RKO (cell line): ENCODE measurements at places on chromosomes 13 and 19.

DNA sequence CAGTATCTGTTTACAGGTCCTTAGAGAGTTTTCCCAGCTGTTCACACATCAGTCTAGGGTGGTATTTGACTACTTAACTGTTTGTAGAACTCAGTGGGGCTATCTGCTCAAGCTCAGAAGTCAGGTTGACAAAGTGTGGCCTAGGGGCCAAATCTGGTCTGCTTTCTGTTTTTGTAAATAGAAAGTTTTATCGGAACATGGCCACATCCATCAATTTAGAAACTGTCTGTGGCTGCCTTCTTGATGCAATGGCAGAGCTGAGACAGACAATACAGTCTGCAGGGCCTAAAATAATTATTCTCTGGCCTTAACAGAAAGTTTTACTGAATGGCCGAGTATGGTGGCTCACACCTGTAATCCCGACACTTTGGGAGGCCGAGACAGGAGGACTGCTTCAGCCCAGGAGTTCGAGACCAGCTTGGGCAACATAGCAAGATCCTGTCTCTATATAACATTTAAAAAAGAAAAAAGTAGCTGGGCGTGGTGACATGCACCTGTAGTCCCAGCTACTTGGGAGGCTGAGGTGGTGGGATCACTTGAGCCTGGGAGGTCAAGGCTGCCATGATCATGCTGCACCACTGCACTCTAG is 2.4 kb downstream of the SMG9 start:
- DNase-seq: no peak

- no peak for DNase-seq
Measured at GRCh38 chr13:99354371-99354951, 47.3 kb upstream of the GPR183 start.

GRCh38 chr19:5950741-5951140 is 27.2 kb downstream of the RANBP3 start:
- DNase-seq: no peak

DNA sequence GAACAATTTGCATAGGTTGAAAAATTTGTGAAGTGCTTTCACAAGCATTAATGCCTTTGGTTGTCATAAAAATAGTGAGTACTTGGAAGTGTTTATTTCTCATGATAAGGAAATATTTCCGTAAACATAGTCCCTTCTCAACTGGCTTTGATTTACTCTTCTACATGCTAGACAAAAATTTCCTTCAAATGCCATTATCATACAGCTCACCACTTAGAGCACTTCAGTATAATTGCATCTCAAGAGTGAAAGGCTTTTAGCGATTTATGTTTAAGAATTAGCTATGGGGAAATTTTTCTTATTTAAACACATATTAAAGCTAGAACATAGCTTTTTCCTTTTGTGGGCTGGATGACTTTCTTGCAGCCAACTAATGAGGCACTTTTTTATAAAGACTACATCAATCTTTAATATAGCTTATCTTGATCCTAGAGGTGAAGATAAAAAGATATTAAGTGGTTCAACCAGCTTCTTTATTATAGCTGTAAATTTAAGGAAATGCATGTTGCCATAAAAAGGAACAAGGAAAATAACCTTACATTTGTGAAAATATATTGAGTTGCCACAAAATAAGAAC is 656.8 kb downstream of the SLITRK6 start:
- DNase-seq: no peak

DNA sequence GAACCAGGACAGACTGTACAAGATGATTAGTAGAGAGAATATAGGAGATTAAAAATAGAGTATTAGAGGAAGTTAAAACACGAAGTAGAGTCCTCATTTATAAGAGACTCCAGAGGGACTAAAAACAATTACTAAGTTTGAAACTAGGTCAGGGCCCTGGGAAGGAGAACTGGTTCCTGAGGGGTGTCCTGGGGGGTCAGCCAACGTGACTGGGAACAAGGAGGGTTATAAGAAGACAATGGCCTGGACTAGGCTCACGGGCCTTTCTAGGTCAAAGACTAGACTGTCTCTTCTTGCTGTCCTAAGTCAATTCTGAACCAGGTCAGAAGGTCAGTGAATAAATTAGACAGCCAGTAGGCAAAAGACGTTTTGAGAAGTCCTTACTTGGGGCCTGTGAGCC is 165.3 kb downstream of the IER2 start:
- no peak for DNase-seq

DNA sequence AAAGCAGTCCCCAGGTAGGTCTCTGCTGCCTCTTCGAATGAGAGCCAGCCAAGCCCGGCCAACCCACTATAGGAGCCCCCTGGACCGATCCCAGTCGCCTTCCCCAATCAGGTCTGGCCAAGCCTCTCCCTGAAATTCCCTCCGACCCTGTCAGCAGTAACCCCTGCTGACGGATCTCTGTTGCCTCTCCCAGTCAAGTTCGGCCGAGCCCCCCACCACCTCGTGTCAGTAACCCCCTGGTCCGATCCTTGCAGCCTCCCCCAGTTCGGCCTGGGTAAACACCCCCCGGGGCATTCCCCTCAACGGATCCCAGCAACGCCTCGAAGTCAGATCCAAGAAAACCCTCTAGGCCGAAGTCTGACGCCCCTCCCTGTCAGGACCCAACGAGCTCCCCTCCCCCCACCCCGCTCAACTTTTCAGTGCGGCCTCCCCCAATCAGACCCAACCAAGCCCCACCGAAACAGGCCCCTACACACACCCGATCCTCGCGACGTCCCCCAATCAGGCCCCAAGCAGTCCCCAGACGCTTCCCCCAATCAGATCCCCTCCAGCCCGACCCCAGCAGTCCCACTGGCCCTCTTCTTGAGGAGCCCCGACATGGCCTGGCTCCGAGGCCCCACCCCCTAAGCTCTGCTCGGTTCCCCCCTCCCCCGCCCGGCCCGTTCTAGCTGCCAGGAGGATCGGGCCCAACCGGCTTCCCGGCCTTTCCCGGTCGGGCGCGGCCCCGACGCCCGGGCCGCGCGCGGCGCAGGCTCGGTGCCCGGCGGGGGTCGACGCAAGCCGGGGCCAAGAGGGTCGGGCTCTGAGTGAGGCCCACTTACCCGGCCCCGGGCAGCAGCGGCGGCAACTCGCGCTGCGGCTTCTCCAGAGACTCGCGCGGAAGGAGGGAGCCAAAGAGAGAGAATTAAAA is 1.8 kb downstream of the TNPO2 start:
- DNase-seq: peak; percentile 68

- no peak for DNase-seq
Measured at GRCh38 chr13:62046512-62046911, 630.9 kb upstream of the PCDH20 start.

- DNase-seq: peak; percentile 90
Measured at GRCh38 chr19:17333611-17334413, 843 bp downstream of the ANO8 start.

GRCh38 chr13:61275251-61275650 is 140.4 kb downstream of the PCDH20 start:
- no peak for DNase-seq

DNA sequence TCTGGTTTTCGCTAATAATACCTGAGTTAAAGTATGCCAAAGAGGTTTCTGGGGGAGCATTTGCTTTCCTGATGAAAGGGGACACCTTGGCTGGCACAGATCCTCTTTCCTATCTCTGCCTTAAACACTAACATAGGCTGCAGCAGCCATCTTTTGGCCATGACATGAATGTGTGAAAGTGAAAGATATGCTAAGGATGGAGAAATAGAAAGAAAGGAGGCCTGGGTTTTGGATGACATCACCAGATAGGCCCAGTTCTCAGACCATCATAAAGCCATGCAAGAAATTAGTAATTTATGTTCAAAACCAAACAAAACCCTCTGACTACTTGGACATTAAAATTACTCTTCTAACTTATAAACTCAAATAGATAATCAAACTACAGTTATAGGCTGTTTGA is 279.7 kb downstream of the COG6 start:
- DNase-seq: no peak

- no peak for DNase-seq
Measured at GRCh38 chr13:34155931-34156607, 338.1 kb downstream of the RFC3 start.

- DNase-seq: no peak
Measured at GRCh38 chr13:30881191-30881651, 24.9 kb upstream of the MEDAG start.

DNA sequence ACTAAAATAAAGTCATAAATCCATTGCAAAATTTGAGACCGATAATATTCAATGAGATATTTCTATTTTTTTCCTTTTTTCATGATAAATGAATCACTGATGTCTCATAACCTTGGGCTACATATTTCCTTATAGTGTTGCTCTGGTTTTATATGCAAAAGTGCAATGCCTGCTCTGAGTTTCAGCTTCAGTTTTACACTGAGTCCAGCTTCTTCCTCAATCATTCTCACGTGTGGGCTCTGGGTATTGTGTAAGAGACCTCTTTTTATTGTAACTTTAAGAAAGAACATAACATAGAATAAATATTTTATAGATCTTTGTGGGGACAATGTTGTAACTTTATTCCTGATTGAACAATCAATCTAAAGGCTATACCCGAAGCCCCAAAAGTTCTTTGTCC is 280.2 kb upstream of the EDNRB start:
- DNase-seq: no peak

GRCh38 chr13:37340901-37341670 is 235.6 kb upstream of the CSNK1A1L start:
- DNase-seq: no peak

GRCh38 chr19:29504454-29504853 is 21.3 kb upstream of the VSTM2B start:
- no peak for DNase-seq

DNA sequence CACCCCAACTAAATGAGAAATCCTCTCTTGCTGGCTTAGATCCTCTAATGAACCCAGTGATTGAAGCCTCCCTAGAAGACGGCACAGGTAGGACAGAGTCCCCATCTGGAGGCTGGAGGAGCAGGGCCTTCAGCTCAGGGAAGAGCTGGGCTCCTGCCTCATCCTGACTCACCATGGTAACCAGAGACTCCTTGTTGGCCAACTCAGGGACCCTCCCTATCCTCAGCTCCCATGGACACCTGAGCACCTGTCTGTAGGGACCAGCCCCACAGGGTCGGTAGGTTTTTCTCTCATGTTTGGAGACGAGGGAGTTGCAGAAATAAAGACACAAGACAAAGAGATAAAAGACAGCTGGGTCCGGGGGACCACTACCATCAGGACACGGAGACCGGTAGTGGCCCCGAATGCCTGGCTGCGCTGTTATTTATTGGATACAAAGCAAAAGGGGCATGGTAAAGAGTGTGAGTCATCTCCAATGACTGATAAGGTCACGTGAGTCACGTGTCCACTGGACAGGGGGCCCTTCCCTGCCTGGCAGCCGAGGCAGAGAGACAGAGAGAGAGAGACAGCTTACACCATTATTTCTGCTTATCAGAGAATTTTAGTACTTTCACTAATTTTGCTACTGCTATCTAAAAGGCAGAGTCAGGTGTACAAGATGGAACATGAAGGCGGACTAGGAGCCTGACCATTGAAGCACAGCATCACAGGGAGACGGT is 26.6 kb downstream of the SIGLEC7 start:
- no peak for DNase-seq

GRCh38 chr13:112968910-112969691 is at the start of gene MCF2L:
TSS of gene MCF2L (plus strand) at chr13:112969214. CDS start at chr13:112969380, 166 bp downstream.
- peak; percentile 81 for DNase-seq

- DNase-seq: no peak
Measured at GRCh38 chr13:26561651-26562511, 4.4 kb downstream of the WASF3 start.

DNA sequence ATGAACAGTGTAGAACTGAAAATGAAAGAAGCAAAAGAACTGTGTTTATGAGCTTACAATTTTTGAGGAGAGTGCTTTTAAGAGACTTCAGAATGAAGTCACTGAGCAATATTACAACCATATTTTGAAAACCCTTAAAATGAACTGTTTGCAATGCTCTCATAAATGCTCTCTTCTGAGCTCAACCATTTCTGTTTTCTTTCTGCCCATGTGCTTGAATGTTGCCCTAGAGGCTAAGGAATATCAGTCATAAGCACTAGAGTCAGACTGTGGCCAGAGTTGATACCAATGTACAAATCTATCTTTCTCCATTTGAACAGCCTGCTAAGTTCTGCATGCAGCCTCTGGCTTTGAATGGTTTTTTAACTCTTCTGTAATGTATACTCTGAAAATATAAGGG is 1092.8 kb downstream of the PCDH9 start:
- no peak for DNase-seq

DNA sequence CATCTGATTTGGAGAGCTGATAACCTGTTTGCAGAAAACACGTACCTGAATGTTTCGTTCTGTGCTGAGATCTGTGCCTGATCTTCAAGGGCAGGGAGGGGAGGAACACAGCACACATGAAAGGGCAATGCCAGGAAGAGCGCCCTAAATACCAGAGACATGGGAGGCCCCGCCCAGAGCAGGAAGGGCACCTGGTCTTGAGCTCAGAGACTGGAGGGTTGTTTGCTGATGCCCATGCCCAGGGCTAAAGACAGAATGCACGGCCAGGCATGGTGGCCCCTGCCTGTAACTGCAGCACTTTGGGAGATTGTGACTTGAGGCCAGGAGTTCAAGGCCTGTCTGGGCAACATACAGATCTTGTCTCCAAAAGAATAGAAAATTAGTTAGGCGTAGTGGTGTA is 183.2 kb downstream of the TUBA3C start:
- no peak for DNase-seq

DNA sequence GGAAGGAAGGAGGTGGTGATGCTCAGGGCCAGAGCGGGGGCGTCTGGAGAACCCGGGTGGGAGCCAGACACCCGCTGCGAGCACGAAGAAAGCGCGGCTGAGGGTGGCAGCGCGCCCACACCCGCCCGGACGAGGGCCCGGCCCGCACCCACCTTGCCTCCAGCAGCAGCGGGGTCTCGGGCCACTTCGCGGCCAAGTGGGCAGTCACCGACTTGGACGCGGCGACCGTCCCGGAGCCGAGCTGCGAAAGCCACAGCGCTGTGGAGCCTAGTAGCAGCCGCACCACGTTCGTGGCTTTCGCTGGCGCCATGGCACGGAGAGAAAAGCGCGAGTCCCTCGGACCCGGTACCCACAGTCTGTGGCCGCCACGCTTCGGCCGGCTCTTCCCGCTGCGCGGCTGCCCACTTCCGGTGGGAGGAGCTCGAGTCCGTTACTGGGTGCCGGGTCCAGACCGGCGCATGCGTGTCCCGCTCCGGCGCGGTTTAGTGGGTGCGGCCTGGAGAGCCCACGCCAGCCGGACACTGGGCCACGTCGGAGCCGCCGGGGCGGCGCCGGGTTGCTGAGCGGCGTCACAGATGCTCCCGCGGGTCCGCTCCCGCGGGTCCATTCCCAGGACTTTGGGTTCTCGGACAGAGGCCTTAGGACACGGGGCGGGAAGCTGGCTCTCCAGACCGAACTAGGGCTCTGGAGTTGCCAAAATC is at the start of gene UGGT2:
TSS of gene UGGT2 (minus strand) at position 399 of the 701 bp plus-strand sequence. CDS start at position 310, 89 bp downstream.
- DNase-seq: peak; percentile 94

DNA sequence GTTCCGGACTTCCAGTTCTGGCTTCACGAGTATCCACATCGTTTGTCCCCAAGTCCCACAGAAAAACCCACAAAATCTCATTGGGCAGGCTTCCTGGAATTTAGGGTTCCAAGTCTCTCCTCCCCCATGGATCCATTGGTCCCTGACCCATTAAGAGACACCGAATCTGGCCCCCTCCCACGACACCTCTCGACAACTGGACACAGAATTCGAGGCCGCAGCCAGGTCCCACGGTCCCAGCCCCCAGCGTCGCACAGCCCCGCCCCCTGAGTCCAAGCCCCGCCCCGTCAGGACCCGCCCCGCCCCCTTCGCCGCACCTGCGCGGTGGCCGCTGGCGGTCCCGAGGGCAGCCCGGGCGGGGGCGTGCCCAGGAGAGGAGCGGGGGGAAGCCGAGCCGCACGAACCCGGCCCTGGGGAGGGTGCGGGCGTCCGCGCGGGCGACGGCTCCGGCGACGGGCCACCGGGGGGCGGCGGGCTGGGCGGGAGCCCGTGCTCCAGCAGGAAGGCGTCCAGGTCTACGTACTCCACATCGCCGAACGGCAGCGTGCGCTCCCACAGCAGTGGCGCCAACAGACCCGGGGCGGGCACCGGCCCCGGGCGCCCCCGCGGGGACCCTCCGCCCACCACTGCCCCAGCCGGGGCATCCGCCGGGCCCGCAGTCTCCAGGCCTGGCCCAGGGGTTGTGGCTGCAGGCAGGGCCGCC is 1.8 kb downstream of the DBP start:
- peak; percentile 68 for DNase-seq
